Activated T-cell treated with anti-CD3 and anti-CD28 coated beads, Interleukin-2, amount 50 U/mL, for 24 hours (primary cell): ENCODE measurements at places on chromosomes 12 and 14.

DNA sequence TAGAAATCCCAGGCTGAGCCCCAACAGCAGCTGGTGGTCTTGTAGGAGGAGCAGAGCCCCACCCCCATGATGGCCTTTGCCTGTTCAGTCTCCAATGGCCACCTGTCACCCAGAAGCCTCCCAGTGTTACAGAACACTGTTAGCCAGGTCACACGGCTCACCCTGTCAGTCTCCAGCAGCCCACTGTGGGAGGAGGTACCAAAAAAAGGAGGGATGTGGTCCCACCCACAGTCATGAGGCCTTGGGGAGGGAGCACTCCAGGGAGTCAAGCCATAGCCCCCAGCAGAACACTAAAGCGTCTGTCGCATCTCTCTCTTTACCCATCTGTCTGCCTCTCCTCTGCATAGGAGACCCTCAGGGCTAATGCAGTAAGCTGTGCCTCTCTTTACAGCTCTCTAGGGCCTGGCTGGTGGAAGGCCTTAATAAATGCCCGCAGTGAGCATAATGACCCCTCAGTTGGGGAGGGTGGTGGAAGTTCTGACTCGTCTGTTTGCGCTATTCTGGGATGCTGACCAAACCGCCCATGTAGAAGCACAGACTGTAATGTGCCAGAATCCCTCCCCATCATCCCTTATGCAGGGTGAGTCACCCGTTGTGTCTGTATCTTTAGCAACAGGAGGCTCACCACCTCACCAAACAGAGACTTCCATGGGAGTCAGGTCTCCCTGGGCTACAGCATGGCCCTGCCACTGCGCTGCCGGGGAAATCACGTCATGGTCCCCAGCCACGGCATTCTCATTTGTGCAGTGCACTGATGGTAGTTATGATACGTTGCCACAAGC is 14.6 kb downstream of the C14orf132 start:
- no peak for DNase-seq

- DNase-seq, result no peak
Observed at GRCh38 chr12:6044082-6044481, 80.4 kb downstream of the VWF start.

DNA sequence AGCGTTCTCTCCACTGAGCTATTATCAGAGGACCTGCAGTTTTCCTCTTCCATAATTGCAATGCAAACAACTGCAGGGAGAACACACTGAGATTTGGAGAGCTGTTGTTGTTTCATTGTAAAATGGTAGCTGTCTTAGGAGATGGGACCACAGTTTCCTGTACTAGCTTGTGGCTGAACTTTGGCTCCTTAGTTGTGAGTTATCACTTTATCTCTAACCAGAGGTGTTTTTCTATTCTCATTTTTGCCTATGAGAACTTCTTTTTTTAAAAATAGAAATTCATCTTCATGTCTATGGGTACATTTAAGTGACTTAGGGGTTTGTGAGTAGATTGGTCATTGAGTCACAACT is 216.5 kb downstream of the SLC38A4 start:
- no peak for DNase-seq

DNA sequence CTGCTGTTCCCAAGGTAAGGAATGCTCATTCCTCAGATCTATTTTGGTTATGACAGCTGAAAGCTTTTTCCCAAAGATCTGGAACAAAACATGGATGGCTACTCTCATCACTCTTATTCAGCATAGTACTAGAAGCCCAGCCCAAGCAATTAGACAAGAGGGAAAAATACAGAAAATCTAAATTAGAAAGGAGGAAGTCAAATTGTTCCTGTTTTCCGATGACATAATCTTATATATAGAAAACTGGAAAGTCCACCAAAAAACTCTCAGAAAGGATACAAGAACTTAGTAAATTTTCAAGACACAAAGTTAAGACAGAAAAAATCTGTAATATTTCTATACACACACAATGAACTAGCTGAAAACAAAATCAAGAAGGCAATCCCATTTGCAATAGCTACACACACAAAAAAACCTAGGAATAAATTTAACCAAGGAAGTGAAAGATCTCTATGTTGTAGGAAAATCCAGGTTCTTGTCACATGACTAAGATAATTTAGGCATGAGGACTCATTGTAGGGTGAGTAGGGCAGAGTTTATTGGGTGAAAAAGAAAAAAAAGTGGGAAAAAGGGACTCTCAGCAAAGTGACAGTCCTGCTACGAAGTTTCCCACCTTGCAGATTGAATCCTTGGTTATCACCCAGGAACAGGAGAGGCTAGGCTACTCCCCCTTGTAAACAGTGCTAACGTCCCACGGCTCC is 28.6 kb upstream of the KLRB1 start:
- DNase-seq, result no peak

GRCh38 chr12:100179252-100179651 is 21.4 kb upstream of the ACTR6 start:
- no peak for DNase-seq

GRCh38 chr12:129607301-129607700 is 296.5 kb downstream of the TMEM132D start:
- DNase-seq, result no peak

DNA sequence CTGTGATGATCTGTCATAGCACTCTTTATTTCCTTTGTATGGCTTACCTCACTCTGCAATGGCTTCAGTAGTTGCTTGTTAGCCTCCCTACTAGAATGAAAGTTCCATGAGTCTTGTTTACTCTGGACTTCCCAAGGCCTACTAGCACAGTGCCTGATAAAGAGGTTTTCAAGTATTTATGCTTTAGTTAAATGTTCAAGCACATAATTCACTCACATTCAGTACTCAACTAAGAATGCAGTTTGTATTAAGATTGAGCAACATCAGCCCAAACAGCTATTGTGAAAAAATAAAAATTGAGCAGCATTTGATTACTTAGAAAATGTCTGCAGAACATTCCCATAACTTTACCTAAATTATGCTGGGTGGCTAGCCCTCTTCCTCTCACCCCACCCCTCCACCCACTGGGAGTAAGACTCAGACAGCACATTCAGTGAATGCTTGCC is 158.9 kb upstream of the AMIGO2 start:
- no peak for DNase-seq

DNA sequence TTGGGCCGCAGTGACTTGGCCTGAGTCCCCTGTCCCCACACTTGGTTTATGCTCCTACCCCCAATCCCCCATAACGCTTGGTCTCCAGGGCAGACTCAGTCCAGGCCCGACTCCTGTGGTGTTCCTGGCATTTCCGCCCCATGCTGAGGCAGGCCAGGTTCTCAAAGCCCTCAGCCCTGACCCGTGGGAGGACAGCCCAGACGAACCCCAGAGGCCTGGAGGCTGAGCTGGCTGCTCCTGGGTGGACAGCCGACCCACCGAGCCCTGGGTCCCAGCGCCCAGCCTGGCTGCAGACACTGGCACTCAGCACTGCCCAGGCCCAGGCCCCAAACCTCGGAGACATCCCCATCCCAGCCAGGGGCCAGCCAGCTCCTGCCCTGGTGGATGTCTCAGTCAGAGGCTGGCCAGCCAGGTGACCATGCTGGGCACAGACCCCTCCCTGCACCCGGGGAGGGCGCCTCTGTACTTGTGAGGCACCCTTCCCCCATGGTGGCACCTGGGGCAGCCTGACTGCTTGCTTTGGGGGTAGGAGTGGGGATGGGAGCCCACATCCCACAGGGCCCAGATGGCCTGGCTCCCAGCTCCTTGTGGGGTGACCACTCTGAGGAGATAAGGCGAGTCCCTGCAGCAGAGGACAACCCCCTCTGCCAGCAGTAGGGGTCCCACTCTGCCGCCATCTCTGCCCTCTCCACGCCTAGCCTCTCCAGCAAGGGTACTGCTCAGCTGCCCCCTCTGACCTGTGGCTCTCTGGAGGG is 1.4 kb downstream of the PLD4 start:
- DNase-seq, result no peak
